ENCODE measurements at places on chromosomes 4 and X. TPM values are rescaled to one million over a fixed set of nuclear protein-coding genes. Genes with fewer than 3 reads are reported as not detected.

DNA sequence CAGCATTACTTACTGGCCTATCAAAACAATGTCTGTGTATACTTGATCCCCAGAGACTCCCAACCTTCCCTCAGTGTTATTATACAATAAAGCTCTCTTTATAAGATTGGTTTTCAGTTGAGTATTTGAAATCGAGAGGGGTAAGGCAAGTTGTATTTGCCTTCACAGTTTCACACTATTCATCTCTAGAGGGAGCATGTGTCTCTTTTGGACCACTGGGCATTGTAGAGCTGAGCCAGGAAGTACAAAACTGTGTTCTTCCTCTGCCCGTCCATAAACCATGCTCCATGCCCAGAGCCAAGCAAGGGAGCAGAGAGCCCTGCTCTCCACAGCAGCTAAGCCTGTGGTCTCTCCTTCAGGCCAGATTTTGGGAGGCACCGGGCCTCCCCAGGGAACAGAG is 61.5 kb upstream of the HHIP start:
- no peak for DNase-seq

GRCh38 chr4:97215409-97215941 is 927.8 kb downstream of the STPG2 start:
- no peak for DNase-seq

- no peak for DNase-seq
Measured at GRCh38 chr4:32988165-32988811, 2268.1 kb downstream of the PCDH7 start.

DNA sequence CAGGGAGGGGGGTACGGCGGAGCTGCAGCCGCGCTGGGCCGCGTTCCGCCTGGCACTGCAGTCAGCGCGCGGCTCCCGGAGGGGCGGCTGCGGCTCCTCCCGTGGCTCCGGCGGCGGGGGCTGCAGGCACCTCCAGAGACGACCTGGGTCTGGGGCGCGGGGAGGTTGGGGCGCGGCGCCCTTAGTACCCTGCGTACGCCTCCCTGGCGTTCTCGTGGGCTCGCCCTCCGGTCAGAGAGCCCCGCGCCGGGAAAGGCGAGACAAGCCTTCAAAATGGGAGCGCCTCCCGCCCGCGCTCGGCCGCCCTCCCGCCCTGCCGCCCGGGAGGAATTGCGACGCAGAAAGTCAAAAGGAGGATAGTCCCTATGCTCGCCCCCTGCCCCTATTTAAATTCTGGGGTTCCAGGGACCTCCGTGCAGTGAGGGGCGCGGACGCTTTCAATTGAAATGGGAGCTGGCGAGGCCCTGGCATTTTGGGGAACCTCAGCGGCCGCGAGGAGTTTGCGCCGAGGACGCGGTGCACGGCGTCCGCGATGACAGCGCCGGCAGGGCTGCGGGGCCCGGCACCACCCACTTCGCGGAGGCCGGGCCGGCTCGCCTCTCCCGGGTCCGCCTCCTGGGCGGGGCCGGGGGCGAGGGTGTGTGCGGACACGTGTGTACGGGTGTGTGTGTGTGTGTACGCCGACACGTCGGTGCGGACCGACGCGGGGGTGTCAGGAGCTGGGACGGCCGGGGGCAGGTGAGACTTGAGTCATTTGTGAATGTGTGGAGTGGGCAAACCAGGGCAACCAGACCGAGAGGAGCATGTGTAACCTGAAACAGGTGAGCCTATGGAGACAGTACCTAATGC is 544 bp downstream of the HERC3 start:
- peak; percentile 85 for DNase-seq

Gene CCDC158
- polyA plus RNA-seq, result 0.12 TPM

- DNase-seq, result no peak
Measured at GRCh38 chr4:65865489-65865888, 195.2 kb upstream of the EPHA5 start.

GRCh38 chr4:14064984-14065383 is 437.5 kb upstream of the BOD1L1 start:
- no peak for DNase-seq

Gene FAM149A
- 8.4 TPM for polyA plus RNA-seq

Gene GABRQ
- polyA plus RNA-seq, result not detected

DNA sequence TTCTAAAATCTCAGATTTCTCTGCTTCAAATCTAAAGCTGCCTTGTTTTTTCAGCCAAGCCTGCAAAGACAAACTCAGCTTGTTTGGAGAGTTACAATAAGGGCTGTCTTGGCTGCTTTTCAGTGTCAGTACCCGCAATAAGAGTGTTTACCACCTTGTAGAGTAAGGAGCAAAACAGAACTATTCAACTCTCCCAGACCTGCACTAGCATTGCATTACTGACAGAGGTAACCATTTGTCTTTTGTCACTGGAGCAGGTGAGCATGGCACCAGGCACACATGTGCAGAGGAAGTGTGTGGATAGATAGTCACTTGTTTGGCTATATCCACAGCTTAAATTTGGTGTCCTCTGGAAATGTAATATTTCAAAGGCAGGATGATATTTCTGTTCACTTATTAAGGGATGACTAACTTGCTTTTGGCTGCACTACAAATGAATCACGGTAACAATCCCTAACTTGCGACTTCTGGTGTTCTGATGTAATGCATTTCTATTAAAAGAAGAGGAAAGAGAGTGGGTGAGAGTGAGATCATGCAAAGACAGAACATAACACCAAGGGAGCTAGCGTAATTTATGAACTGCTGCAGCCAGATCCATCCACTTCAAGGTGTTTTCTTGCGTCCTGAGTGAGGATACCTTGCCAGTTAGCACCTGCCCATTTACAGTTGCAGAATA is 38.6 kb downstream of the PTCHD1 start:
- DNase-seq, result no peak

GRCh38 chr4:11155208-11155867 is 273.4 kb downstream of the HS3ST1 start:
- DNase-seq, result no peak

DNA sequence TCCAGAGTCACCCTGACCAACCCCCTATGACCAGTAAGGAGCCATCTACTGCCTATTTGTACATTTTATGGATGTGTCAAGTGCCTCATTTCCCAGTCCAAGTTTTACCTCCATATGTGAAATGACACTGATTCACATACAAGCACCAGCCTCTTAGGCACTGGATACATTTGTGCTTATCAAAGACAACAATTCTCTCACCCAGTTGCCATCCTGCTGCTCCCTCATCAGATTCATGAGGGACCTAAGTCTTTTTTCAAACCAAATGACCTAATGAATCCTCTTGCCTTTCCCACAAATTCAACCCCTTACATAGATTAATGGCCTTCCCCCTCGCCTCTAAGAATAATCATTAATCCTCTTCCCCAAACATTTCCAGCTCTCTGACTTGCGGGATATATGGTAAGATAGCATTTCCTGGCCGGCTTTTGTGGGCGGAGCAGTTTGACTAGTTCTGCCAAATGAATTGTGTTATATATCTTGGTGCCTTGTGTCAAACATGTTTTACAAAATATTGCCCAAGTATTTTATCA is 233.9 kb downstream of the ARAP2 start:
- no peak for DNase-seq

DNA sequence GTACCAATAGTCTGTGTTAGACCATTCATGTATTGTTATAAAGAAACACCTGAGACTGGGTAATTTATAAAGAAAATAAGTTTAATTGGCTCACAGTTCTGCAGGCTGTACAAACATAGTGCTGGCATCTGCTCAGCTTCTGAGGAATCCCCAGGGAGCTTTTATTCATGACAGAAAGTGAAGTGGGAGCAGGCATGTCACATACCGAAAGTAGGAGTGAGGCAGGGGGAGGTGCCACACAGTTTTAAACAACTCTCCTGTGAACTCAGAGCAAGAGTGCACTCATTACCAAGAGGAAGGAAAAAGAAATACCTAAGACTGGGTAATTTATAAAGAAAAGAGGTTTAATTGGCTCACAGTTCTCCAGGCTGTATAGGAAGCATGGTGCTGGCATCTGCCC is 591.2 kb downstream of the PPP4R3C start:
- no peak for DNase-seq

DNA sequence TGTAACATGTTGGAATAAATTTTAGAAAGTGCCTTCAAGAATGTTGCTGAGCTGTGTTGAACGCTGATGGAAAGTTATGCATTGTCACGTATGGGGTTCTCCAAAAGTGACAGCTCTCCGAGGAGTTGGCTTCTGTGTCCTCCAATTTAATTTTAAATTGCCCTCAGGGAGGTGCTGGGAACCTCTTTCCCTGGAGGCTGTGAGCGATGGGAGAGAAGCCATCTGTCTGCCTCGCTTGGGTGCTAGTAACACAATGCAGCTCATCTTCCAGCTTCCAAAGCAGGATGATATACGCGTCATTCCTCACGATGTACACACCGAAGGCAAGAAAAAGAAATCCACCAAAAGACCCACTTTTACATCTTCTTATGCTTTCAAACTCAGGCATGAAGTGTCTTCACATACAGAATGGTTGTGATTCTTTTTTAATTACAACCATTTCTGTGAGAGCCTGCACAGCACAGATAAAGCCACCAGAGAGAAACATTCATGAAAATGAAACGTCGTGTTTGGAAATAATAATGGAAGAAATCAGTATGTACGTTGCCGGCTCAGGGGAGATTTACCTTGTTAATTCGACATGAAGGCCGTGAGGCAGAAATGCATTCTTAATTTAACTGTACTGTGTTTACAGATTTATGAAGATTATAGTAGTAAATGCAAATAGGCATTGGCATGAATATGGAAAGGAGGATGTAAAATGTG is 218.9 kb downstream of the ASMT start:
- DNase-seq, result no peak

DNA sequence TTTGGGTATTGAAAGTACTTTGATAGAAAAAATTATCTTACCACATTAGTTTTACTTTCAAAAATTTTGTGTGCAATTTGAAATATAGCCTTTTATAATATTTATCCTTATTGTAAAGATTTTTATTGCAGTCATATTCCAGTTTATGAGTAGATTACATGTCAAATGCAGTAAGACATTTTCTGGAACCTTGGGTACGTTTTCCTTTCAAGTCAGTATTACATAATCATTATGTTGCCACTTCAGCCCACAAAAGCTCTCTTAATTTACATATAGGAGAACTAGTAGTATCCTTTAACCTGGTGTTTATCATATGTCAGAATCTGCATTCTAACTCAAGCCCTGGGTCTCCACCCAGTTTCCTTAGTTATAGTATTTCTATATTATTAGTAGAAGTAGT is 98.5 kb downstream of the CENPC start:
- no peak for DNase-seq

DNA sequence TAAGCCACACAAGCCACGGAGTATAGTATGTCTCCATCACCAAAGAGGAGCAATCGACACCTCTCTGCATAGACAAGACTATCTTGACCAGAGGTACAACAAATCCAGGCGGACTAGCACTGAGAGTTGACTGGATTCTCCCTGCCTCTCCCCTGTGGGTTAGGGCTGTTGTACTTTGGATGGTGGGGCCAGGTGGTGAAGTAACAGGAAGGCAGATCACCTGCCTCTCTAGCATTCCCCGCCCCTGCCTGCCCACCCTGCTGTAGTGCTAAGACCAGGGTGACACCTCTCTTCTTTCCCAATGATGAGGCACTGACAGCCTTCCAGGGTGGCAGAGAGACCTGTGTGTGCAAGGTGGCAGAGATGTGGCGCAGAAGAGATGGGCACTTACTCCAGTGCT is 47.5 kb upstream of the TRIM2 start:
- peak; percentile 17 for DNase-seq

- DNase-seq, result no peak
Measured at GRCh38 chrX:143002206-143002605, 23.5 kb upstream of the SPANXN4 start.

DNA sequence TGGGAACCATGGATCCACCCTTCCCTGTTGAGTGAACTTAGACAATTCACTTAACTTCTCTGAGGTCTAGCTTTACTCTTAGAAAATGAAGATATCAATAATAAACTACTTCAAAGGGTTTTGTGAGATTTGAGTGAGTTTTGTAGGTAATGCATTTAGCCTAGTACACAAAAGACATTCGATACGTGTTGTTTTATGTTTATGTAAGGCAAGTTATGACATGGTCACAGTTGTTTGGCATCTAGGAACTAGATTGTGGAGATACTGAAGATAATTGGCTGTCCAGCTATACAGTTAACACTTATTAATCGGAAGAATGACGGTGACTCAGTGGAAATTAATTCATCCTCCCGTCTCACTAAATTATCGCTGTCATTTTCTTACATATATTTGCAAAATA is 1781.1 kb upstream of the TENM3 start:
- no peak for DNase-seq

Gene TGIF2LX
- polyA plus RNA-seq, result not detected

DNA sequence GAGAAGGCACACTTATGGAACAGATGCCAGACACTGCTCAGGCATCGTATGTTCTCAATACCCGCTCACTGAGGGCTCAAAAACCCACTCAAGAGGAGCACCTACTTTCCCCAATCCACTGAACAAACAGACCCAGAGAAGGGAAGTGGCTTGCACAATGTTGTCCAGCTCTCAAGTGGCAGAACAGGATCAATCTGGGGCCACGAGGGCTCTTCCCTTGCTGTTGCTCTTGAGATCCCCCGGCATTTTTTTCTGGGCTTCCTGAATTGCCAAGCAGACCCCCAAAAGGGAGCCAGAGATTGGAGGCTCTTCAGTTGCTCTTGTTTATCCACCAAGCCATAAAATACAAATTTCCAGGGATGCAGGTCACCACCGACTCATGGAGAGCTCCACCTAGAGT is 35.7 kb downstream of the IDS start:
- no peak for DNase-seq

Gene EFHC2
- 1.8 TPM for polyA plus RNA-seq

Gene TMEM255A
- 4.2 TPM for polyA plus RNA-seq

GRCh38 chrX:19566359-19567222 is 51.3 kb upstream of the MAP3K15 start:
- no peak for DNase-seq

Gene CT55
- not detected for polyA plus RNA-seq

DNA sequence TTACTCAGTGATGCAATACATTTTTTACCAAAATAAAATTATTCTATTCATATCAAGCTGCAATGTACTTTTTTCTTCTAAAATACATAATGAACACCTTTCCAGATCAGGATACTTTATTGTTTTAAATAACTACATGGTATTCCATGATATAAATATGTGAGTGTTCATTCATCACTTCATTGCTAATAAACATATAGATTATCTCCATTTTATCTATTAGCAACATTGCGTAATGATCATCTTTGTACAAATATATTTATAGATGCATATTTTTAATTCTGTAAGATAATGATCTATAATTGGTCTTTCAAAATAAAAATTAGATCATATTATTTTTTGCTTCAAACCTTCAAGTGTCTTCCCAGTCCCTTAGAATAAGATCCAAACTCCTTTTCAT is 156.1 kb upstream of the HHIP start:
- no peak for DNase-seq

DNA sequence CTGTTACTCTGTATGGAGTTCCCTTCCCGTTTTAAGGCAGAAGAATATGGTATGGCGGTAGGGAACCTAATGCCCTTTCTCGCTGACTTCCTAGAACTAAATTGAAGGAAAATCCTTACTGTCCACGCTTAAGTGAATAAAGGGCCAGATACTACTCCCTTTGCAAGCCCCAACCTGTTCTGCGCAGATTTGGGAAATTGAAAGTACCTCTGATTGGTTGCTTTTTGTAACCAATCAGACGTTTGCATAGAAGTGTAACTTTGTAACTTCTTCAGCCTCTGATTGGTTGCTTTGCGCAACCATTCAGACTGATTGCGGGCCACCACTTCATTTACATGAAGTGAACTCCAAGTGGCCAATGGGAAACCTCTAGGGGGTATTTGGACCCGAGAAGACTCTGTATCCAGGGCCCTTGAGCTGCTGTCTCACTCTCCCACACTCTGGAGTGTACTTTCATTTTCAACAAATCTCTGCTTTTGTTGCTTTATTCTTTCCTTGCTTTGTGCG is 1.2 kb upstream of the TMEM33 start:
- DNase-seq, result no peak

Measured in sigmoid colon (tissue), 7 donors.